ENCODE measurements at places on chromosomes 1 and 21.

GRCh38 chr1:167130829-167131510 lies 37.1 kb downstream of the STYXL2 start:
- DNase-seq: no peak

- no peak for DNase-seq
These were observed 2.0 kb upstream of the B3GALT5 start for GRCh38 chr21:39610703-39611102.

GRCh38 chr21:18549214-18549905 lies 145.8 kb upstream of the TMPRSS15 start:
- DNase-seq: no peak

DNA sequence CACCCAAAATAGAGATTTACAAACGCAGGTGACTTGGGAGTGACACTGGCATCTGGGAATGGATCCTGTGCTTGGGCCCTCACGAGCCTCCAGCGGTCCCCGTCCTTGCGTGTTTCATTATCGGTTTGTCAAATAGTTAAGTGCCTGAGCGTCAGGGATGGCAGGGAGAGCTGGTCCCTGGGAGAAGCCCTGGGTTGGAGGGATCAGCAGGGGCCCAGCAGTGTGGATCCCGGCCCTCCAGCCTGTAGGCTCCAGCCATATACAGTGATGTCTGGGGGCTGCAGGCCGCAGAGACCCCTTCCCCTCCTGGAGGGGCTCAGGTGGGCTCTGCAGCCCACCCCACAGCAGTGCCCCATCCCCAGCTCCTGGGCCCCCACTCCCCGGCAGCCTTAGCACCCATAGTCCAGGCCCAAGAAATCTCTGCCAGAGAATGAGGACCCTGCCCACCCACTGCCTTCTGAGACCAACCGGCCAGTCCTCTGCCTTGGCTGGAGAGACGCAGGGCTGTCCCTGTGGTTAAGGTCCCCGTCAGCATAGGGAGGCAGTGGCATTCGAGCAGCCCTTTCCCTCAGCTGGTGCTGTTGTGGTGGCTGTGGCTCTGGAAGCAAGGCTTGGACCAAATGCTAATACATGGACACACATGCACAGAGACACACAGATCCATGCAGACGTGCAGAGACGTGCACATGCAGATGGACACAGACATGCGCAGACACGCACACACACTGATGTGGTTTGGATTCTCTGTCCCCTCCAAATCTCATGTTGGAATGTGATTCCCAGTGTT lies 2.4 kb upstream of the SLC19A1 start:
- DNase-seq: no peak

DNA sequence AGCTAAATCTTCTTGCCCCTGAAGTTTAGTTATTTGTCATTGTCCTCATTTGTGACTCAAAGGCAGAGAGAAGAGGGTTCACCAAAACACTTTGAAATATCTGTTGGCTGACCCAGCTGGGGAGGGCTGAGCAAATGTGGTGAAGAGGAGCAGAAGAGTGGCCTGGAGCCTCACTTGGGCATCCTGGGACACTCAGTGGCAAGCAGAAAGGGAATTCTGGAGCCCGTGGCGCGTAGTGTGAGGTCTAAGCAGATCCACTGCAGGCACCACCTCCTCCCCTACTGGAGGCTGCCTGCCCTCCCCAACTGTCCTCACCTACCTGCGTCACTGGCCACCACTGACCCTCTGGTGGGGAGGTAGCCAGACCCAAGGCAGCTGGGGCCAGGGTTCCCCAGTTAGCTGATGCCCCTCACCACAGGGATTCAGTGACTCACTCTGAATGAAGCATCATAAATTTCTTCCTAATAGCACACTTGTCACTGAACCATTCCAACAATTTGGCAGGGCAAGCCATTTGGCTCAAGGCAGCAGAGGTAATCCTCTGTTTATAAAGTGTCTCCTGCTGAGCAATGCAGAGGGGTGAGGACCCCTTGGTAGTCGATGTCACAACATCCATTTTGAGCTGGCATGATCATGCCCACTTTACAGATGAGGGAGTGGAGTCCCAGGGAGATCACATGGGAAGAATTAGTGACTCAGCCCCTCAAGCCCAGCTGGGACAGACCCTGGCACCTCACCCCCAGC lies 80.3 kb downstream of the NENF start:
- no peak for DNase-seq

GRCh38 chr1:29527314-29528004 lies 291.1 kb downstream of the PTPRU start:
- no peak for DNase-seq

DNA sequence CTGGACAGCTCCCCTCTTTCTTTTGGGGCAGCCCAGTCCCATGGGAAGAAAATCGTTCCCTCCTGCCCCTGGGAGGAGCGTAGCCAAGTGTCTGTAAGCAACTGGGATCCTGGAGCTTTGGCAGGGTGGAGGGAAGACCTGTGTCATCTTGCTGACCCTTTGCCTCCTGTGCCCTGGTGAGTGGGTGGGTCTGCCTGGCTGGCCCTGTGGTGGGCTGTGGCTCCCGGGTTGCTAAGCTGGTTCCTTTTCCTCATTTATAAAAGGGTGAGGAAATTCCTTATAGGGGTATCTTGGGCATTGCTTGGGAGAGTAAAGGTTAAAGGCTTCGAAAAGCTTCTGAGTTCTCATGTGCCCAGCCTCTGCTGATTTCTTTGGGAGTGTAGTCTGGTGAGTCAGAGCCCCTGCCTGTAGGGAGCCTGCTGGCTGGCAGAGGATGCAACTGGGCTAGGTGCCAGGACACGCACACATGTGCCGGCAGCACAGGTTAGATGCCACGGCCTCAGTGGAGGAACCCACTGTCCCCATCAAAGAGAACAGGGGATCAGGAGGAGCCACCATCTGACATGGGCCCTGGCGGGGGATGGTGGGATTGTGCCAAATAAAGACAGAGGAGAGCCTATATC lies 85.2 kb downstream of the ARHGEF10L start:
- DNase-seq: no peak

- no peak for DNase-seq
These were observed 14.5 kb downstream of the SAMD11 start for GRCh38 chr1:938088-938683.

DNA sequence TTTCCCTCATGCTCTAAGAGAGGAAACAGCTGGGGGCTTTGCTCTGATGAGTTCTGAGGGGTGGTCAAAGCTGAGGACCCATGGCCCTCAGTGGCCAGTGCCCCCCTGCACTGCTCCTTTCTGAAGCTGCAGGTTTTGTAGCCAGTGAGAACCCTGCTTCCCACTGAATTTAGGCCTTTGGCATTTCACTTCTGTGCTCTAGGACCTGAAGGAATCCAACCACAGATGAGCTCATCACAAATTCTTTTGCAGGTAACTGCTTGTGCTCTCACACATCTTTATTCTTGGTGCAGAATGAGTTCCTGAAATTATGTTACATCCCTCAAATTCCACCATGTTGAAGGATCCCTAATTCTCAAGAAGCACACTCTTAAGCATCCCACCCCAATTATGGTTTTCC lies 248.7 kb upstream of the IRF2BP2 start:
- no peak for DNase-seq

Measured in effector memory CD8-positive, alpha-beta T cell (primary cell).